CD4-positive, alpha-beta T cell (primary cell): ENCODE measurements at places on chromosomes 12 and 14. TPM values are rescaled to one million over a fixed set of nuclear protein-coding genes. Genes with fewer than 3 reads are reported as not detected.

DNA sequence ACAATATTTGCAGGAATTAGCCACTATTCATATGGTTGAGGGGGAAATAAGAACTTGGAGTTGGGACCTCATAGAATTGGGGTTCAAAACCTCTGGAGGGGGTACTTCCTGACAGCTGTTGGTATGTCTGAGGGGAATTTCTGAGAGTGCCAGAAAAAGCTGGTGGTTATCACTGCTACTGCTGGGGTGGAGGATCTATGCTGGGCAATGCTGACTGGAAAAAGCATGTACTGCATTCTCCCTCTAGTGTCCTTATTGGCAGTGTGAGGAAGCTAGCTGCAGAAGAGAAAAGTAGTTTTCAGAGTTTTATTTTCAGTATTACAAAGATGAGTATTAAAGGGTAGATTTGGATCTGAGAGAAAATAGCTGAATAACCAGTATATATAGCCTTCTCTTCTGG lies 88.8 kb downstream of the FUT8 start:
- DNase-seq = no peak

DNA sequence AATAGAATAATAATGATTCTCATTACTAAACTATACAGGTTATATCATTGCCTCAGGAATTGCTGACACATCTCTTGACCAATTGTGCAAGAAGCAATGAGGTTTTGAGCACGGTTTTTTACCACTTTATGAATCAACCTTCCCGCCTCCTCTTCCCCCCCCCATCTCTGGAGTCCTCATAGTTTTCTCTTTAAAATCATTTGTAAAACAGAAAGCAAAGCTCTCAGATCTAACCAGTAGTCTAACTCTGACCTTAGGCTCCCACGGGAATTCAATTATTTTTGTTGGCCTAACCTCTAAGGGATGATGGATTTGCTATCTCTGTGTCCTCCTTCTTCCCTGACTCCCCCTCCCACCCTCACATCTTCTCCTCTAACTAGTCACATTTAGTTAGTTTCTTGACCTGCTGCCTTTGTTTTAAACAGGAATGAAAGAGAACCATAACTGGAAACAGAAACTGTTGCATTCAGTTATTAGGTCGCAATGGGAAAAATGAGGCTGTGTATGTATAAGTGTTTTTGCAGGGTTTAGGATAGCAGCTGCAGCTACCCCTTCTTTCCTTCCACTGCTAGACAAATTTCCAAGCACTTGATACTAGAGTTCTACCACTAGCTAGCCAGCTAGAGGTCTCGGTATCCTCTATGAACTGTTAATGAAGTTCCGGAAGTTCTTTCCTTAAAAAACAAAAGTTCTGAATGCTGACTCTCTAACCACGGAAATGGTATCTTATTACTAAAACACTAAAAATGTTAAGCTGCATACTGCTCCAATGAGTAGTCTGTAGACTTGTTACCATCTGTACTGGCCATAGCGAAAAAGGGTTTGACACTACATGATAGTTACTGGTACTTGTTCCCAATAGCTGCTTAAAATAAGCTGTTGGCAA lies 65.4 kb downstream of the TAOK3 start:
- no peak for DNase-seq

DNA sequence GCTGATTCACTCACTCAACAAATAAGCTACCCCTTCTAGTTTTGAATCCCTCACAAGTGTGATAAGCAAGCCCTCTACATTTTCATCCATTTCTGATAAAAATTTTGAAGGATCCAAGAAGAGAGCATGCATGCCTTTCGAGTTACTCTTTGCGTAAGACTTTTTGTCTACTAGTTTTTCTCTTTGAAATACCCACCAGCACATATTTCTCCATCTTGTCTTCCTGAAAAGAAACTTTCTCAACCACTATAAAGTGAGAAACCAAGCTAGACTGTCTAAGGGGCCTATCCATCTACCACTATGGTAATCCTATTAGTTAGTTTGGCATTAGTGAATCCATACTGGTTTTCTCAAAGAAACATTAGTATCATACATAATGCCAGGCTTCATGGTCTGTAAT lies 56.9 kb downstream of the PARP11 start:
- no peak for DNase-seq

- DNase-seq = no peak
Observed at GRCh38 chr12:5371631-5372030, 60.3 kb upstream of the NTF3 start.

Gene GUCY2C
- total RNA-seq = not detected

Gene LRRC43
- not detected for total RNA-seq

Gene PTGER2
- 4.8 TPM for total RNA-seq
